ENCODE measurements at places on chromosomes 12 and 14. TPM values are rescaled to one million over a fixed set of nuclear protein-coding genes. Genes with fewer than 3 reads are reported as not detected.

The ADAM21 gene
- not detected for polyA plus RNA-seq

The CELA1 gene
- polyA plus RNA-seq = 3.0 TPM

The RIMBP2 gene
- not detected for polyA plus RNA-seq

The PKP2 gene
- polyA plus RNA-seq = 0.45 TPM

The ARF3 gene
- 88.5 TPM for polyA plus RNA-seq

The PIK3C2G gene
- not detected for polyA plus RNA-seq

The SDR9C7 gene
- polyA plus RNA-seq = not detected

The TEX22 gene
- 0.57 TPM for polyA plus RNA-seq

The KIF26A gene
- polyA plus RNA-seq = not detected

GRCh38 chr12:123984903-123985302 lies 11.9 kb downstream of the ZNF664 start:
- DNase-seq = no peak

DNA sequence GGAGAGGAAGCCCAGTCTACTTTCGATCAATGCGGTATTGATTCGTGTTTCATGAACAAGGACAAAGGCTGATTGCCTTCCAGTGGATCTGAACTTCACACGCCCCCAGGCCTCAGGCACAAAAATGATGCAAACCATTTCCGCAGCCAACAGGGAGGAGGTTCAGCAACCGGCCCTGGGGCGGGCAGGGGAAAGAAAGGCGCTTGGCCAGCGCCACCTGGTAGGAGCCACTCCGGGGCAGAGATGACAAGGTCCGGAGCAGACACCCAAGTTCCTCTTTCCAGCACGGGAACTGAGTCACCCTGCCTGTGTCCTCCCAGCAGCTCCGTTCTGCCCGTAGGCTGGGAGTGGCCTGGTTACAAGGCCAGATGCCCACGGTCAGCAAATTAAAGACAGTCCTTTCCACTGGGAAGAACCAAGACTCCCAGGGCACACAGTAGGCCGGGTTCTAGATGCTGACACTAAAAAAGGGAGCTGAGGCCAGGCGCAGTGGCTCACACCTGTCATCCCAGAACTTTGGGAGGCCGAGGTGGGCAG lies 136.3 kb downstream of the SCARB1 start:
- DNase-seq = peak; percentile 99

DNA sequence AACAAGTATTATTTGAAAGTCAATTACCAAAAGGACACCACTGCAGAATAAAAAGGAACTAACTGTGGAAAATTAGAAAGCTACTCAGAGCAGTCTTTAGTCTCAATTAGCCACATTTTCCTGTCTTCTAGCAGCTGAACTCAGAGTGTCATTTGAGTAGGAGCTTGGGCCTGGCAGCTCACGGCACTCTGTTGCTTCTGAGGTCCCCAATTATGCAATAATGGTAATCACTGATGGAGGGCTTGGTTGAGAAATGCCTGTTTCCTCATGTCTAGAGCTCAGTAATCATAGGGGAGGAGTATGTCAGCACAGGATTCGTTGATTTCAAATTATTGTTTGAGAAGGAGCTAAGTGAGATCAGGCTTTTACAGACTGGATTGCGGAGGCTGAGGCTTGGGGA lies 108.6 kb downstream of the VRK1 start:
- peak; percentile 67 for DNase-seq

- DNase-seq = no peak
These were observed 173.0 kb upstream of the G2E3 start for GRCh38 chr14:30385925-30386324.

DNA sequence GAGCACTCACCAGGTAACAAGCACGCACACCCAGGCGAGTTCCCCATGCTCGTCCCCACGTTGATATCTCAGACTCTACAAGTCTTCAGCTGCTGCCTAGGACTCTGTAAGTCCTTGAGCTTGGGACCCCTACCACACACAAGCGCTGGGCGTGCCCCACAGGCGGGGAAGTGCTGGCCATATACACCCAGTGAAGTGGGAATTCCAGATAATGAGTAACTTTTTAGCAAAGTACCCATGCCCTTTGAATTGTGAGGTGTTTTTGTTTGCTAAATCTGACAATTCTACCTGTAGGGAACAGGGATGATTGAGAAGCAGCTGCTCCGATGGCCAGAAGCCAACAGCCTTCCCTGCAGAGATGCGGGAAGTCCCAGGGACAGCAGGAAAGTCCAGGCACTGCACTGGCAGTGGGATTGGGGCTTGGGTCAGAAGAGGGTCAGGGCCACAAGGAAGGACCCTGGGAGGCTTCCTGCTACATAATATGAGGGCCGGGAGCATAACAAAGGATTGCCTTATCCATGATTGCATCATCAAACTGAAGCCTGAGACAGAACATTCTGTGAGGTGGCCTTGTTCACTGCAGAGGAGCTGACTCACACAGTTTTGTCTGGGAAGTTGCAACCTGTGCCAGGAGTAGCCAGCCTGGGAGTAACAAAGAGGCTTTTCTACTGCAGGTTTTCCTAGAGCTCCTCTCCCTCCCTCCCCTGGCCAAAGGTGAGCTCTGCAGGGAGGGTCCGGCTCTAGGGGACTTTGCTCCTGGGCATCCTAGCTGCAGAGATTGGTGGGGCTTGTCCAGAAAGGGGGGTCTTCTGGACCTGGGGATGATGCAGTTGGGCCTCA lies 13.2 kb upstream of the SERPINA3 start:
- DNase-seq = no peak

- no peak for DNase-seq
These were observed 137.6 kb downstream of the VRK1 start for GRCh38 chr14:96934638-96935330.

DNA sequence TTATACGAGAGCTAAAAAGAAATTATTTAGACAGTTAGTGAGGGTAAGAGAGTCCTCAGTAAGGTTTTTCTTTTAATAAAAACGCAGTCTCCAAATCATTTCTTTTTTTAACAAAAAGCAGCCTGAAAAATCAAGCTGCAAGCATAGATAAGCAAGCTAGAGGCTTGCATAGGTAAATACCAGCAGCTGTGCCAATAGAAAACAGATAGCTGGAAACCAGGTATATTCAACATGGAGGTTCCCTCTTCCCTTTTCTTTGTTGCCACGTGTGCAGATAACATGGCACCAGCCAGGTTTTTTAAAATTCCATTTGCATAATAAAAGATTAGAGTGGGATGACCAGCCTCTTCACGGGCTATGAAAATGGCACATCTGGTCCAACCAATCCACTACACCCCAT lies 6.1 kb upstream of the PRKAB1 start:
- no peak for DNase-seq

GRCh38 chr14:53441789-53442188 lies 288.7 kb upstream of the DDHD1 start:
- DNase-seq = no peak

DNA sequence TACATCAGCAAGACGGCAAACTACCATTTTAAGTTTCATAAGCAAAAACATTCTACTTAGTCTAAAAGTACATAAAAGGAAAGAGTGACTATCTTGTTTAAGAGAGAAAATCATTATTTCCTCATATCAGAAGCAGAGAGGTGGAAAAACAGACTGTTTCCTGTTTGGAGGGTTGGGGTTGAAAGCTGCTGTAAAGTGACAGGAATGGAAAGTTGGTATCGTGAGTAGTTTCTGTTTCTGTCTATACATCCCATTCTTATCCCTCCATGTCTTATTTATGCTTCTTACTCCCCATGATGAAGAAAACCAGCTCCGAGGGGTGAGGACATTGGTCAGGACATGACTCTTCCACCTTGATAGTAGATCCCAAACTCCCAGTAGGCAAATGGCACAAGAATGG lies 216.5 kb downstream of the EGLN3 start:
- no peak for DNase-seq

GRCh38 chr14:61296719-61297502 lies 15.8 kb upstream of the TMEM30B start:
- DNase-seq = peak; percentile 21

DNA sequence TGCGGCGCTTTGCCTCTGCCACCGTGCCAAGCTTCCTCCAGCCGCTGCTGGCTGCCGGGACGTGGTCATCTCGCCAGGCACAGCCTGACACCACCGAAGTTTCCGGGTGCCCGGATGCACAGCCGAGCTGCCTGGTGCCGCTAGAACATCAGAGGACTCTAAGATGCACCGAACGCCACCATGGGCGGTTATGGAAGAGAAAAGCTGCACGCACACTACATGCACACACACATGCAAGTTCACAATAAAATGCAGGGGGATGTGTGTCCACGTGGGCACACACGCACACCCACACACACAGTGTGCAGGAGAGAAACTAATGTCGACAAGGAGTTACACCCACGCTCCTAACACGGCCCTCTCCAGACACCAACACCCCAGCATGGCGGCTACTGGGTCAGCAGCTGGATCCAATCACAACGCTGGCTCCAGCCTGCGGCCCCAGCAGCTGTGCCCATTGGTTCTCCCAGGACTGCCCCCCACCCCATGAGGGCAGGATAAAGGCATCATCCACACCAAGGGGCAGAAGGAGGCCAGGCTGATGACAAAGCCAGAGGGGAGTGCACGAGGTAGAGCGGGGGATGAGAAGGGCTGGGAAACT lies 82.7 kb downstream of the BCL11B start:
- no peak for DNase-seq

- no peak for DNase-seq
These were observed 98.3 kb downstream of the LRRC74A start for GRCh38 chr14:76924371-76925096.
